ENCODE measurements at places on chromosomes 3 and 15.

- DNase-seq: no peak
Measured at GRCh38 chr15:91622711-91623342, 230.7 kb upstream of the SLCO3A1 start.

GRCh38 chr3:132756108-132756650, 34.0 kb upstream of the NPHP3 start:
- DNase-seq: no peak

GRCh38 chr15:56215769-56216168, 27.9 kb downstream of the RFX7 start:
- DNase-seq: peak; percentile 18

GRCh38 chr15:52783191-52783829, 6.8 kb downstream of the ONECUT1 start:
- no peak for DNase-seq

DNA sequence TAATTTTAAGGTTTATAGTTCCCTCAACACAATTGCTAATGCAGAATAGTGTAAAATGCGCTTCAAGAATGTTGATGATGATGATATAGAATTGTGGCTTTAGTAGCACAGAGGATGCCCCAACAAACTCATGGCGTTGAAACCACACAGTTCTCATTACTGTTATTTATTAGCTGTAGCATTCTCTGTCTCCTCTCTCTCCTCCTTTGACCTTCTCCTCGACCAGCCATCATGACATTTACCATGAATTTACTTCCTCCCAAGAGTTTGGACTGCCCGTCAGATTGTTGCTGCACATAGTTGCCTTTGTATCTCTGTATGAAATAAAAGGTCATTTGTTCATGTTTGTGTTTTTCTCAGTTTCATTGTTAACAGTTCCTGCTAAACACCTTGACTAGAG, 27.8 kb upstream of the CRTC3 start:
- no peak for DNase-seq

GRCh38 chr15:97012986-97013385, 682.5 kb downstream of the NR2F2 start:
- DNase-seq: no peak

DNA sequence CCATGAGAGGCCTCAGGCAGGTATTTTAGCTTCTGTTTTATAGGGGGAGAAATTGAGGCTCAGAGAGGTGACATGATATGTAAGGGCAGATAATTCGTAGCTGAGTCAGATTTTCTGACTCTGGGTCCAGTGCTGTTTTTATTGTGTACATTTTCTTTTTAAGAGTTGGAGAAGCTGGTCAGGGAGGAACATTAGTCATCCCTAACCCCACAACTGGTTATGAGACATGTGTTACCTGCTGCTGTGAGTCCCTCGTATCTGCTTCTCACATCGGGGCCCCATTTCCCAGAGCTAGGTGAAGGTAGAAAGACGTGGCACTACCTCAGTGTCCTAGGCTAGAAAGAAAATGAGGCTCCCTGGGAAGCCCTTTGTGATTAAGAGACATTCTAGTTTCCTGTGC, 28.6 kb downstream of the GALNT15 start:
- no peak for DNase-seq

DNA sequence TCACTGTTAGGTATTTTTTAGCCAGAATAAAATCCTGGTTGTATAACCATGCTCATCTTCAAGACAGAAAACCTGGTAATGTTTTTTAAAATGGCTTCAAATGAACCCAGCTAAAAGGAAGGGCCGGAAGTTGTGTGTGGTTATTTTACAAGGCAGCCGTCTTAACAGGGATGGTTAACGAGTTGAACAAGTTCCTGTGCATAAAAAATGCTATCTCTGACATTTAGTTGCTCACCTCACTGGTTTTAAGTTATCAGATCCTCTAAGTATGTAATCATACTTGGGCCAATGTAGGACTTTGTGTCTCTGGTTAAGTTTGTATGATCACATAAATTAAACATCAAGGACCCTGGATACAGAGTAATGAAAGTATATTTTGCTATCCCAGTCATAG, 2.1 kb downstream of the ATP11B start:
- DNase-seq: peak; percentile 12

DNA sequence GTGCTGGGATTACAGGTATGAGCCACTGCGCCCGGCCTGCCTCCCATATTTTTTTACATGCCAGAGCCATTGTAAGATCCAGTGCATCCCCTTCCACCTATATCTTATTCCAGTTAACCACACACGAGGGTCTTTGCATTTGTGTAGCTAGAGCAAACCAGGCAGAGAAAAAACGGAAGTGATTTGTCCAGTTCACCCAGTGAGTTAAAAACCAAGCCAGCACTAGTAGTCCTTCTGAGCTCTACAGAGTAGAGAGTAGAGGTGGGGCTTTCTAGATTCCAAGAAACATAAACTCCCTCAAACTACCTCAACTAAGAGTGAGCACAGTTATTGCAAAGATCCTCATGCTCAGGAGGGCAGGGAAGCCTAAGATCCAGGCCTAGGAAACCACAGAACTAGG, 34.7 kb downstream of the TMEM158 start:
- DNase-seq: no peak

GRCh38 chr3:73786321-73786807, 161.6 kb upstream of the PDZRN3 start:
- no peak for DNase-seq

DNA sequence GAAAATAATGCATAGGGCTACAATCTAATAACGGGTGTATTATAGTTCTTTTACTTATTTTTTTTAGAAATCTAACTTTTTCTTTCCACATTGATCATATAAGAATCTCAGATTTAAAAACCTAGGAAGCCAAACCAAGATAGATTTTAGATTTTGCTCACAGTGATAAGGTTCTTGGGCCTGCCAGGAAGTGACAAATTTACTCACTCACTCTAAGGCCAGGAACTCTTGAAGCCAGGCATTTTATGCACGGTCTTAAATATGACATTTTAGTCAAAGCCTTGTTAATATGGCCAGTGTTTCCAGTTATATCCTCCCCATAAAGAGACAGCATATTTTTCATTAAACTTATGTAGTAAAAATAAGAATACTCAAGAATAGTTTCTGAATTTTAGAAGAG, 271.4 kb downstream of the SQOR start:
- DNase-seq: no peak

DNA sequence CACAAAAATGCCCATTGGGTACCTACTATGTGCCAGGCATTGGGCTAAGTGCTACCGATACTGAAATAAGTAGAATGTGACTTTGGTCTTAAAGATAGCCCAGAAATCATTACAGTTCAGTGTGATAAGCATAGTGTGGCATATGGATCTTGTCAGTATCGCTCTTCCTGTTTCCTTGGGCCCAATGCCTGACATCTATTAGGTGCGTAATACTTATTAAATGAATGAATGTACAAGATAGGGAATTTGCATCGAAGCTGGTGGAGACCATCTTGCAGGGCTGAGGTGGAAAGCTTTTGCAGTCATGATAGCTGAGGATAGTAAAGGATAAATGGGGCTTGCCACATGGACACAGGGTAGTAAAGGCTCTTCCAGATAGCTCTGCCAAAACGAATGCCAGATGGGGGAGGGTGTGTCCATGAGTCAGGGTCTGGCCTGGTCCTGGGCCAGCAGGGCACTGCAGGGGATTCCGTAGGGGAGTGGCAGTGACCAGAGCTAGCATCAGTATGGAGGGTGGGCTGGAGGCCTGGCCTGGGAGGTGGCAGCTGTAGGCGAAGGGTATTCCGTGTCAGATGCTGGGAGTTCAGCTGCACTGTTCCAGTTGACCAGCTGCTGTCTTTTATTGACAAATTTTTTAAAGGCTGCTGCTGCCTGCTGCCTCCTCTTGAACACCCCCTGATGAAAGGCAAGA, 23.5 kb downstream of the TSEN2 start:
- no peak for DNase-seq

GRCh38 chr3:133130168-133130567, 92.0 kb downstream of the TMEM108 start:
- DNase-seq: no peak

DNA sequence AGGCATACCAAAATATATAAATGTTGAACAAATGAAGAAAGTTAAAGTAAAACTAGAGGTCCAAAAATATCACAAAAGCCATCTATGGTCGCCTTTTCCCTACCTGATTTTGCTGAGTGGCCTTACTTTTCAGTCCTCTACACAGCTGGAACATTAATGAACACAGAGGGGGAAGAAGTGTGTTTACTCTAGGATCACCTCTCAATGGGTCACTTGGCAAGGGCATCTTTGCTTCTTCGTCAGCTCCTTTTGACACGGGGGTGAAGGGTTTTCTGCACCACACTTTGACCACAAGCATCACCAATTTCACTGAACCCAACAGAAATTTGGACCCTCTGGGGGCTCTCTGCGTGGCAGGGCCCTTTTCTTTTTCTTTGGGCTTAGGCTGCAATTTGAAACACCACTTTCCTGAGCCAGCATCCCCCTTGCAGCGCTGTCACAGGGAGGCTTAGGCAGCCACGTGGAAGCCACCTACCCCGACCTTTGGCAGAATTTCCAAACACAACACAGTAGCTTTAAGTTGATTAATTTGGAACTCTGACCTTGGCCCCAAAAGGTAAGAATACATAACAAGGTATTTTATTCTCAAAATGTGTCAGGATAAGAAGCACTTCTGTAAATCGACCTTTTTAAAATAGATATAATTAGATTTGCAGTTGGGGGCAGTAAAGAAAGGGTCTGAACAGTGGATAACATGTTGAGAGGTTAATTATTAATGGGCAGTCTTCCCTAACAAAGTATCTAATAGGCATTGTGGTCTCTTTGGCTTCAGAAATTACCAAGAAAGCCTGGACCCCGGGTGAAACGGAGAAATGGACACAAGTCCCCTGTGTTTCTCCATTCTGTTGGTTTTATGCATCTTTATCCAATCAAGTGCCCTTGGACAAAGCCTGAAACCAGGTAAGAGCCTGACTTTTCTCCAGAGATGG, at the start of gene LIPC:
TSS of gene LIPC (plus strand) at position 771 of the 929 bp plus-strand sequence. CDS start at position 813, 42 bp downstream.
- no peak for DNase-seq

DNA sequence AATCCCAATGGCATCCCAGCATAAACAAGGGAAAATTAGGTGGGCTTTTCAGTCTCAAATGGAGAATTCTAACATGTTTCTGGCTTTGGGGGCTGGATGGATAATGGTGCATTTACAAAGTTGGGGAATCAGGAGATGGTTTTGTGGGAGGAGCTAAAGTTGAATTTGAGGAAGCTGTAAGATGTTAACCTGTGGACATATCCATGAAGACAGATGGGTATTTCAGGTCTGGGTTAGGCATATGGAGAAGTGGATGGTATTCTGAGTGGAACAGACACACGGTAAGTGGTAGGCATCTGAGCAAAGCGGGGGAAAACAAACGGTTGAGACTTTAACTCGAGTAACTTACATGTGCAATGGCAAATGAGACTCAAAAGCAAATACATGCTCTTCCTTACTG, 1.7 kb upstream of the LMLN start:
- DNase-seq: no peak

DNA sequence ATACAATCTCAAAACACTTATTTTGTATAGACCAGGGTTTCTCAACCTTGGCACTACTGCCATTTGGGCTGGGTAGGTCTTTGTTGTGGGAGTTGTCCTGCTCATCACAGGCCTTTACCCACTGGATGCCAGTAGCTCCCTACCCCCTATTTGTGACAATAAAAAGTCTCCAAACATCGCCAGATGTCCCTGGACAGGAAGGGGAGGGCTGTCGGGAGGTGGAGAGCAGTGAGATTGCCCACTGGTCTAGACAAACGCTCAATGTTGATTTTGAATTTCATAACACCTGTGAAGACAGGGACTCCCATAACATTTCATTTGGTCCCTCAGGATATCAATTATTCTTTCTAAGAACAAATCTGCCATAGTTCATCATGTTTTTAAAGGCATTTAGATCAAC, 151.7 kb upstream of the PTPRG start:
- DNase-seq: no peak

GRCh38 chr15:57887825-57888224, 177.7 kb downstream of the ALDH1A2 start:
- no peak for DNase-seq

- DNase-seq: no peak
Measured at GRCh38 chr3:104878395-104878794, 488.3 kb upstream of the ALCAM start.

GRCh38 chr3:191328383-191328961, 722 bp upstream of the CCDC50 start:
- DNase-seq: no peak

DNA sequence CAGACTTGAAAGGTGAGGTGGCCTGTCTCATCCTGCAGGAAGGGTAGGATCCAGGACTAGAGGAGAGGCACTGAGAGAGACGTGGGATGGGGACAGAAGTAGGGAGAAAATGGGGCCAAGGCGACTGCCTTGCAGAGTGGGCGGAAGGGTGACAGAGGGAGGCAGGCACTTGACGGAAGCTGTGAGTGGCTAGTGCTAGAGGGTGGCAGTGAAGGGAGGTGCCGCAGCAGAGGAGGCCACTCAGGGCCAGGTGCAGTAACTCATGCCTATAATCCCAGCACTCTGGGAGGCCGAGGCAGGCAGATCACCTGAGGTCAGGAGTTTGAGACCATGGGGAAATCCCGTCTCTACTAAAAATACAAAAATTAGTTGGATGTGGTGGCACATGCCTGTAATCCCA, 7.3 kb downstream of the CCDC33 start:
- no peak for DNase-seq

GRCh38 chr15:77057685-77058084, 13.2 kb downstream of the TSPAN3 start:
- no peak for DNase-seq

- DNase-seq: peak; percentile 68
Measured at GRCh38 chr15:67433495-67434099, 87.3 kb upstream of the C15orf61 start.

DNA sequence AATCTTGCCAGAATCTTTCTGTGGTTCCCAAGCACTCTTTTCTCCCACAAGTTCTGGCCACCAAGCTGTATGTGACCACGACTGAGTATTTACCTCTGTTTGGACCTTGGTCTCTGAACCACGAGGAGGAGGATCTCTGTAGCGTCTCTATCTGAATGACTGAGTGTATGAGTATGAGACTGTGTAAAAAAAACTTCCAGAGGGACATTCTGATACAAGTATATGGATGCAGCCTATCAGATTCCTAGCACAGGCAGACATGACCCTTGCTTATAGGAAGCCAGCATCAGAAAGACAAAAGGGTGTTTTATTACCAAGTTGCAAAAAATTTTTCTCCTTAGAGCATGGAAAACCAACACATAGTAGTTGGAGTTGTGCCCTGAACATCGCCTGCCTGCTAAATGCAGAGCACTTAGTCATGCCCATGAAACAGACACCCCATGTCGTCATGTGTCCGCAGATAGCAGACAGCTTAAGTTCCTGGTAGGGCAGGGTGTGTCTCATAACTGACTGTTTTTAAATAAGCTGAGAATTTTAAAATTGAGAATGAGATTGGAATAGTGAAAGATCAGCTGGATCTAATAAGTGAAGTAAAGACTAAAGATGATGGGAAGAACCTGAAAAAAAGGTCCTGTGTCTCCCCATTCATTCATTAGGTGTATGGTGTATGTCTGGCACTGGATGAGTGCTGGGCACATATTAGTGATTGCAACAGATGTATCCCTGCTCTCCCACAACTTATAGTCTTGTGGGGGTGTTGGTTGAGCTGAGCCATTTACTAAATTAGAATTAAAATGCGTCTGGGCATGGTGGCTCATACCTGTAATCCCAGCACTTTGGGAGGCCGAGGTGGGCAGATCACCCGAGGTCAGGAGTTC, 30.9 kb downstream of the DAG1 start:
- no peak for DNase-seq

Data from HEK293T (cell line).